ENCODE measurements at places on chromosomes 7 and 10. TPM values are rescaled to one million over a fixed set of nuclear protein-coding genes. Genes with fewer than 3 reads are reported as not detected.
A peak's percentile ranks its signal among the peaks of the same experiment; 100 is the strongest.

EPC1 gene
- 52.9 TPM for total RNA-seq

DNA sequence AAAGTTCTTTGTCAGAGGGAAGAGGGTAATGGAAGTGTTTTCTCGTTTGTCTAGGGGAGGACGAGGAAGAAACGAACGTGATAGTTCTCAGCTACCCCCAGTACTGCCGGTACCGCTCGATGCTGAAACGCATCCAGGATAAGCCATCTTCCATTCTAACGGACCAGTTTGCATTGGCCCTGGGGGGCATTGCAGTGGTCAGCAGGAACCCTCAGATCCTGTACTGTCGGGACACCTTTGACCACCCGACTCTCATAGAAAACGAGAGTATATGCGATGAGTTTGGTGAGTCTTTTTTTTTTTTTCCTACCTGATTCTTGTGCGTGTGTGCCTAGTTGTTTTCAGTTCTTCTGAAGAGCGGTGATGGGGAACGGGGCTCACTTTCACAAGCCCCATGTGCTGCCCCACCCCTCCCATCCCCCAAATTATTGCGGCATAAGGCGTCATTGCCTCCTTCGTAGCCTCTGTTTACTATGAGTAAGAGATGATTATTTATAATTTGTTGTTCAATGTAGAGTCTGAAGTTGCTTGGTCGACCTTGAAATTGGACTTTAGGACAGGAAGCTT, 98.6 kb downstream of the ARID5B start:
- H3K4me3 ChIP-seq: no peak overlapping the region
- H3K27me3 ChIP-seq: no peaks in the 10 kb centered on the region
- no peak overlapping the region for H3K27ac ChIP-seq
- peaks cover 2% of the 10 kb centered on the region for H3K4me1 ChIP-seq
- H3K36me3 ChIP-seq: no peaks in the 10 kb centered on the region

GRCh38 chr10:121647401-121647800, 49.2 kb upstream of the FGFR2 start:
- DNase-seq: no peak
- H3K4me1 ChIP-seq: no peaks in the 10 kb centered on the region
- no peaks in the 10 kb centered on the region for H3K27me3 ChIP-seq

FGFBP3 gene
- total RNA-seq: 1.6 TPM

- no peaks in the 10 kb centered on the region for H3K36me3 ChIP-seq
- no peaks in the 10 kb centered on the region for H3K27me3 ChIP-seq
- H3K4me1 ChIP-seq: peaks cover 5% of the 10 kb centered on the region
- no peak overlapping the region for H3K4me3 ChIP-seq
- peak; percentile 66 for DNase-seq
Observed at GRCh38 chr7:70614237-70615045, 517.5 kb upstream of the GALNT17 start.

- no peak overlapping the region for H3K4me3 ChIP-seq
- H3K27me3 ChIP-seq: no peaks in the 10 kb centered on the region
- peaks cover 3% of the 10 kb centered on the region for H3K4me1 ChIP-seq
- H3K36me3 ChIP-seq: no peaks in the 10 kb centered on the region
- no peak for DNase-seq
- H3K27ac ChIP-seq: no peak overlapping the region
Observed at GRCh38 chr7:47591655-47592572, 10.0 kb upstream of the TNS3 start.

MLXIPL gene
- 4.5 TPM for total RNA-seq

FAM25A gene
- not detected for total RNA-seq

- H3K4me1 ChIP-seq: no peaks in the 10 kb centered on the region
- H3K27ac ChIP-seq: no peak overlapping the region
- H3K4me3 ChIP-seq: no peak overlapping the region
- DNase-seq: no peak
Observed at GRCh38 chr7:78616539-78616938, 818.0 kb downstream of the PHTF2 start.

FBXL13 gene
- total RNA-seq: 5.5 TPM

DNA sequence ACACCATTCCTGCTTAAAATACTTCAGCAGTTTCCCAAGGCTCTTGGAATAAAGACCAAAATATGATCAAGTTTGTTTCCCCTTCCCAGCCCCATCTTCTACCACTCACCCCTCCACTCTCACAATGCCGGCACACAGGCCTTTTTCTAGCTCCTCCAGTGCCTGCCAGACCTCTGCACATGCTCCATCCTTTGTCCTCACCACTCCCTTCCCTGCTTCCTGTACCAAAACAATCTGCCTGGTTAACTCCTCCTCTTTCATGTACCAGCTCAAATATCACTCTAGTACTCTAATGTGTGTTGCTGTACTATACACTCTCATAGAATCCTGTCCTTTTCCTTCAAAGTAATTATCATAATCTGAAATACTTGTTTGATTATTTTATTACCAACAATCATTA, 19.4 kb downstream of the SCRN1 start:
- no peak overlapping the region for H3K27ac ChIP-seq
- no peak overlapping the region for H3K4me3 ChIP-seq
- H3K4me1 ChIP-seq: peaks cover 5% of the 10 kb centered on the region
- DNase-seq: no peak
- no peaks in the 10 kb centered on the region for H3K36me3 ChIP-seq

GRCh38 chr10:96271016-96271815, at the start of gene BLNK:
Gene BLNK, minus strand, starts transcription at chr10:96271569. Its CDS starts 171 bp downstream, at chr10:96271398.
- H3K36me3 ChIP-seq: no peaks in the 10 kb centered on the region
- no peak within 1 kb of the TSS for H3K27ac ChIP-seq
- no peak for DNase-seq
- H3K27me3 ChIP-seq: no peaks in the 10 kb centered on the region
- no peaks in the 10 kb centered on the region for H3K4me1 ChIP-seq
- H3K4me3 ChIP-seq: no peak within 1 kb of the TSS

HDAC9 gene
- total RNA-seq: 10.1 TPM

DNA sequence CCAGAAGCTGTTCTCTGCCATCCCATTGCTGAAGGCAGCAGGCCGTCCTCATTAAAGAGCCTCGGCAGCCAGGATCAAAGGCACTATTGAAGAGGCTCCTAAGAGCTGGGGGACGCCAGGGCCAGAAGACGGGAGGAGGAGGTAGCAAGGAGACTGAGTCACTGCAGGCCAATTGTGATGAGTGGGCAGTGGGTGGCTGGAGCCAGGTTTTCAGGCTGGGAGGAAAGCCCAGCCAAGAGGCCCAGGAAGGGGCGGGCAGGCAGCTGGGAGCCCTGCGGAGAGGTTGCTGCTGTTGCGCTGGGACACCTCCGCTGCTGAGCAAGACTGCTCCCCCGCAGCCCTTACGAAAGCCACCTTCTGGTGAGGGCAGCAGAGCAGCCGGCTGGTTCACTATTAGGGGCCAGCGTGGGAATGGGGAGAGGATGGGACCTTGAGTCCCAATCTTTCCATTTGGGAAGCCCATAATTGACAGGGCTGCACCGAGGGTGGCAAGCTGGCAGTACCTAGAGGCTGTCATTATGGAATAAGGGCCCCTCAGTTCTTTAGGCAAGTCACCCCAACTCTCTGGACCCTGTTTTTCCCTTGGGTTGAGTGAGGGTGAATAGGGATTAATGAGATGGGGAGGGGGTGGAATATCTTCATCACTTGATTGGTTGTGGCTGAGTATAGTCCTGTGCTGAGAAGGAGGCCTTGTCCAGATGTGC, 48.4 kb downstream of the UNC5B start:
- DNase-seq: peak; percentile 79
- H3K36me3 ChIP-seq: no peaks in the 10 kb centered on the region
- H3K4me1 ChIP-seq: peaks cover 10% of the 10 kb centered on the region
- no peak overlapping the region for H3K27ac ChIP-seq
- H3K4me3 ChIP-seq: no peak overlapping the region

DNA sequence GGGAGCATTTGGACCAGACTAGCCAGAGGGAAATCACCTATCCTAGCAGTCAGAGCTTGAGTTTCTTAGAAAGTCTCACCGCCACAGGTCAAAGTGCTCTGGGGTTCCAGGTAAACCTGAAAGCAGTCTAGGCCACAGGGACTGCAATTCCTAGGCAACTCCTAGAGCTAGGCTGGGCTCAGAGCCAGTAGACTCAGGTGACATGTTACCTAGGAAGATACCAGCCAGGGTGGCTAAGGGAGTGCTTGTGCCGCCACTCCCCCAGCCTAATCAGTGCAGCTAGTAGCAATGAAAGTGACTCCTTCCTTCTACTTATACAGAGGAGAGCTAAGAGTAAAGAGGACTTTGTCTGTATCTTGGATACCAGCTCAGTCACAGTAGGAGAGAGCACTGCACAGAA, 348.7 kb upstream of the HPS1 start:
- no peak overlapping the region for H3K27ac ChIP-seq
- DNase-seq: no peak
- H3K36me3 ChIP-seq: no peaks in the 10 kb centered on the region
- H3K4me3 ChIP-seq: no peak overlapping the region

GRCh38 chr10:107616031-107616430, 451.5 kb upstream of the SORCS1 start:
- no peaks in the 10 kb centered on the region for H3K27me3 ChIP-seq
- no peak overlapping the region for H3K4me3 ChIP-seq

FGL2 gene
- total RNA-seq: 10.5 TPM

DNA sequence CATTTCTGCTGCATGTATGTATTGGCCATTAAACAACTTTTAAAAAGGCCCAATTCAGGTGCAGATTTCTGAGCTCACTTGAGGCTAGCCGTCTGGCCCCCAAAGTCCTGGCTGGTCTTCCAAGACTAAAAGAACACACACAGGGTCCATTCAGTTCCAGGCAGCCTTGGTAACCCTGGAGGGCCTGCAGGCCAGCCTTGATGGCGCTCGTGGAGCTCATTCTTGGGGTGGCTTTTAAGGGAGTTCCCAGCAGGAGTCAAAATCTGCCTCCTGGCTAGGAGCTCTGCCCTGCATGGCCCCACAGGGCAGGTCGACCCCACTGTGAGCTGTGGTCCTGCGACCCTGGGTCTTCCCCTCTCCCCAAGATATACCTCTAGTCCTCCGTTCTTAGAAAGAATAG, 28.8 kb downstream of the ANXA11 start:
- H3K27ac ChIP-seq: no peak overlapping the region
- no peak for DNase-seq
- no peaks in the 10 kb centered on the region for H3K36me3 ChIP-seq
- peaks cover 4% of the 10 kb centered on the region for H3K4me1 ChIP-seq
- H3K27me3 ChIP-seq: no peaks in the 10 kb centered on the region

Measured in ovary (tissue), 10 donors.